Endothelial cell of umbilical vein (primary cell): ENCODE measurements at places on chromosomes 5 and 9. TPM values are rescaled to one million over a fixed set of nuclear protein-coding genes. Genes with fewer than 3 reads are reported as not detected.

The SLC34A3 gene
- not detected in 2 replicates for total RNA-seq

The ZNF883 gene
- not detected in 2 replicates for total RNA-seq

- no peak for DNase-seq
Measured at GRCh38 chr9:32986971-32987370, 14.5 kb downstream of the APTX start.

DNA sequence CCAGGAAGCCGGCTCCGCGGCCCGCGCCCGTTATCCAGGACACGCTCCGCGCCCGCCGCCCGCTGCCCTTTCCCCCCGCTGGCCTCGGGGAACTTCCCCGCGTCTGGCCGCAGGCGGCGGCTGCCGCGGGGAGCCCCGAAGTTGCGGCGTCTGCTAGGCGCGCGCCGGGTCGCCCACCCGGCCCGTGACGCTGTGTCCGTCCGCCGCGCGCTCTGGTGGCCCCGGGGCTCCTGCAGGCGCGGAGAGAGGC lies 621 bp upstream of the GCNT4 start:
- DNase-seq, result no peak

GRCh38 chr5:124935065-124935464 lies 188.6 kb upstream of the ZNF608 start:
- no peak for DNase-seq

DNA sequence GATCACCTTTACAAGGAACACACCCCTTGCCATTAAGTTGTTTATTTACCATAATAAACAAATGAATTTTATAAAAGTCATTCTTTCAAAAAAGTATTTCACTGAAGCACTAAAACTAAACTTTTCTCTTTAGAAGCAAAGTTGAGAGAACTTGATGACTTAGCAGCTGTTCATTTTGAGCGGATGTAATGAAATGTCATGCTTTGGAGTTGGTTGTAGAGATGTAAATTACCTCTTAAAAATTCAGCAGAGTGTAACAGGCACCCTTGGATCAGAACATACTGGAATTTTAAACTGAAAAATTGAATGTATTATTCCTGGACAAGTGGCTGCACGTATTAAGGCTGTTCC lies 617.2 kb downstream of the PDE4D start:
- DNase-seq, result no peak

DNA sequence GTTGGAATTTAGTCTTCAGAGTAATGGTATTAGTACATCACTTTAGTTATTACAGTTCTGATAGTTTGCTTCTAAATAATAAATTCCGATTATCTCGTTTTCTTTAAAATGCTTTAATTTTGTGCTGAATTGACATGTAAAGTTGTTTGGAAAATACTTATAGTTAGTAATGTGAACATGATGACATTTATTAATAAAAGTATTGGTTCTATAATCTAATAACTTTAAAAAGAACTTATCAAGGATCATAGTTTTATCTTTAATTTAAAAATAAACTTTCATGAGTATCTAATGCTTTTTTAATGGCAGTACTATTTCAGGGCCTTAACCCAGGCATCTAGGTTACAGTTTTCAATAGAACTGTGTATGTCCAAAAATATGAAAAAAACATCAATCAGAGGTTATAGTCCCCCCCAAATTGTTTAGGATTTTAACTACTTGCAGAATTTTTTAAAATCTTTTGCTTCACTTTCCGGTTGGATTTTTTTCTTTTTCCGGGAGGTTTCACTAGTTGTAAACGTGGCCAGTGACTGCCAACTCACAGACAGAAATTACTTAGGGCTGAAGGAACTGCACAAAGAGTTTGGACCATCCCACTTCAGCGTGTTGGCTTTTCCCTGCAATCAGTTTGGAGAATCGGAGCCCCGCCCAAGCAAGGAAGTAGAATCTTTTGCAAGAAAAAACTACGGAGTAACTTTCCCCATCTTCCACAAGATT lies 680 bp downstream of the GPX8 start:
- peak; percentile 94 for DNase-seq

DNA sequence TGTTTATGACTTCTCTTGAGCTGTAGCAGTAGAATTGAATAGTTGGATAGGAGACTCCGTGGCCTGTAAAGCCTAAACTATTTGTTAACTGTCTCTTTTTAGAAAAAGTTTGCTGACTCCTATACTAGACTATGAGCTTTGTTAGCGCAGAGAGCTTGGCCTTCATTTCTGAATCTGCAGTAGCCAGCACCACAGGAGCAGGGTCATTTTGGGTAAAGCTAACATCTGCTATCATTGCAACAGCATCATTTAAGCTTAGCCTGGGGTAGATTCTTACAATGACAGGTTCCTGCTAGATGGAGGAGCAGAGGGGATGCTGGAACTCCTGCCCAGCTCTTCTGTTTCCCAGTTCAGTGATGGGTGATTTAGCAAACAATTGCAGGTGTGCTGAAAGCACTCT lies 133.7 kb upstream of the ASTN2 start:
- DNase-seq, result no peak

- no peak for DNase-seq
Measured at GRCh38 chr5:95471487-95471886, 80.3 kb downstream of the FAM81B start.

The TLR4 gene
- total RNA-seq, result 38.6 and 41.7 TPM in 2 replicates

DNA sequence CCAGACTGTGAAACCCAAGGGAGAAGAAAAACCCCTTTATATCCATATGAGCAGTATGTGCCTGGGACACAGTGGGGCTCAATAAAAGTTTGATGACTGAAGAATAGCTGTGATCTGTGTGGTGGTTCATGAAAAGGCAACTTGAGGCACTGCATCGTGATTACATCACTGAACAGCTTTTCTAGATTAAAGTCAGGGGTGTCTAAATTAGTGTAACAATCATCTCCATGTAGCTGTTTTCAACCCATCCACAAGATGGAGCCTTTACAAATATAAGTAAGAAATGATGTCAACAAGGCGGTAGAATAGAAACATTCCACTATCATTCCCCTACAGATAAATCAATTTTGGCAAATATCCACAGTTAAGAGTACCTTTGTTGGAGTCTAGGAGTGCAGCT lies 55.5 kb downstream of the PRRC1 start:
- DNase-seq, result no peak

- DNase-seq, result no peak
Measured at GRCh38 chr5:178056935-178057334, 56.4 kb upstream of the N4BP3 start.

The GDA gene
- total RNA-seq, result not detected in 2 replicates

GRCh38 chr5:151347369-151347768 lies at the start of gene SLC36A2:
Gene SLC36A2 (minus strand): TSS chr5:151347559. CDS start chr5:151347460, 99 bp downstream.
- DNase-seq, result no peak

- no peak for DNase-seq
Measured at GRCh38 chr9:111481885-111482636, 2.1 kb downstream of the ECPAS start.

- no peak for DNase-seq
Measured at GRCh38 chr9:134969156-134970045, 51.7 kb upstream of the FCN1 start.

The KIAA1958 gene
- total RNA-seq, result 5.0 and 5.2 TPM in 2 replicates

- DNase-seq, result no peak
Measured at GRCh38 chr9:129383019-129383560, 205.0 kb upstream of the IER5L start.

The GFRA3 gene
- total RNA-seq, result not detected in 2 replicates

DNA sequence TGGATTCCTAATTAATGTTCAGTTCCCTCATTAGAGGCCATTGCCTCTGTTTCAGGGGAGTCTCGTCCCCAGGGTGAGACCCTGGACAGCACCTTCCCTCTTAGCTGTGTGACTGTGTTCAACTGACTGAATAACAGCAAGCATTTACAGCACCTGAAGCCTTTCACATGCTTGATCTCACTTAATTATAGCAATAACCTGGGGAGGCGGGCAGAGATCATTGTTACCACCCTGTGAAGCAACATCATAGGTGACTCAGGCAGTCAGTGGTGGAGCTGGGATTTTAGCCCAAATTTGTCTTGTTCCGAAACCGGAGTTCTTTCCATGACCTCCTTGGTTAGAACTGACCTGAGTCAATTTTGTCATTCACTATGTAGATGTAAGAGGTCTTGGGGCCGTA lies 105.2 kb upstream of the RAD23B start:
- no peak for DNase-seq

DNA sequence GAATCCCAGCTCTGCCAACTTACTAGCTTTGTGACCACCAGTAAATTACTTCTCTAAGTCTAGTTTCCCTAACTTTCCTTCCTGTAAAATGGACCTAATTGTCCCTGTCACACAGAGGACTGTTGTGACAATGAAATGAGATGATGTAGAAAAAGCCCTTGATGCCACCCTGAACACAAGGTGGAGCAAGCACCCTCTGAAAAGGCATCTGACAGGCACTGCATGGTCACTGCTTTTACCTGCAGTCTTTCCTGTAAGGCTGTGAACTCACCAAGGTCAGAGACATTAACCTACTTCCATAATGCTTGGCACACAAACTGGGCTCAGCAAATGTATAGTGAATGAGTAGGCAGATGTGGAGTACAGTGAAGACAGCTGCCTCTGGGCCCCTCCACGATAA lies 6.1 kb downstream of the SLC31A2 start:
- no peak for DNase-seq

DNA sequence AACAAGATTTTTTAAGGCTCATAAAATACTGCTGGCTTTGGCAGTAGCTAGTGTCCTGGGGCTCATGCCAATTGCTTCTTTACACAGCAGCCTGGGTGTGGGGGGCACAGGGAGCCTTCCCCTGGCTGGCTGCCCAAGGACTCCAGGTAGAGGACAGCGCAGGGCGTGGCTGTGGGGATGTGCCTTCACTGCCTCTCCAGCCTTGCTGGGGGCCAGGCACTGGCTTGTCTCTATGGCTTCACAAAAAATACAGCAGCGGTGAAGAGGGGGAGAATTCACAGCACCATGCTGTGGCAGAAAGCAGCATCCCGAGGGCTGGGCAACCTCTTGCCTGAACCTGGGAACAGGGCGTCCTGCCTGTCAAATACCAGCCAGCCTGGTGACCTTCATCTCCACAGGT lies 57.4 kb downstream of the DAP start:
- no peak for DNase-seq

DNA sequence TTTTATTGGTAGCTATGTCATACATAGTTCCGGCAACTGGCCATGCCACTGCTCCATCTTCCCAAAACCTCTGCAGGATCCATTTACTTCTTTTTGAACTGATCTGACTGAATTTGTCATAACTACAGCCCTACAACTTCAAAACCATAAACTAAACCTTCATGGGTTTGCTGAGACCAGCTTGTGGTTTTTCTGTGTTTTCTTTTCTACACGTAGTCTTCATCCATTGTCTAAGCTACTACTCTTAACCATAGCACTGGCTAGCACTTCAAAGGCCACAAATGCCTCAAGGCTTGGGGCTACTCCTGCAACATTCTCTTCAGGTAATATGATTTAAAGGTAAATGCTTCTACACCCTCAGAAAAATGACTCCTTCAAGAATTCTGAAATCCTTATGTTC lies 9.0 kb upstream of the KIF2A start:
- DNase-seq, result no peak

The NRARP gene
- total RNA-seq, result 50.0 and 61.0 TPM in 2 replicates

- no peak for DNase-seq
Measured at GRCh38 chr5:153860195-153860886, 178.4 kb downstream of the FAM114A2 start.

GRCh38 chr5:181087309-181087708 lies 43.7 kb downstream of the OR2V1 start:
- DNase-seq, result no peak

The PPP1R2B gene
- not detected in 2 replicates for total RNA-seq

DNA sequence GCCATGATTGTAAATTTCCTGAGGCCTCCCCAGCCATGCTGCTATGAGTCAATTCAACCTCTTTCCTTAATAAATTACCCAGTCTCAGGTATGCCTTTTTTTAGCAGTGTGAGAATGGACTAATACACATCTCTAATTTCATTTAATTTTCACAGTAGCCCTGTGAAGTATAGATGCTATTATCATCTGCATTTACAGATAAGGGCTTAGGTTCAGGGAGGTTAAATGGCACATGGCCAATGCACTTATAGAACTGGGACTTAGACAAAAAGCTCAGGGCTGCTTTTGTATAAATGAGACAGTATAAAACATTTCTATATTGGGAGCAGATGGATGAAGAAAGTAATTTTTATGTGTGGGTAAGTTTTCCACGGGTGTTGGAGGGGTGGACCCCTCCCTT lies 62.9 kb upstream of the PANK3 start:
- peak; percentile 27 for DNase-seq

The MLANA gene
- total RNA-seq, result not detected in 2 replicates

The TMEFF1 gene
- 9.8 and 14.6 TPM in 2 replicates for total RNA-seq

The C5orf58 gene
- total RNA-seq, result not detected in 2 replicates

The COX7C gene
- total RNA-seq, result 383 and 406 TPM in 2 replicates

The ARL14EPL gene
- total RNA-seq, result 0.58 TPM in 1 of 2 replicates, not detected in the other

DNA sequence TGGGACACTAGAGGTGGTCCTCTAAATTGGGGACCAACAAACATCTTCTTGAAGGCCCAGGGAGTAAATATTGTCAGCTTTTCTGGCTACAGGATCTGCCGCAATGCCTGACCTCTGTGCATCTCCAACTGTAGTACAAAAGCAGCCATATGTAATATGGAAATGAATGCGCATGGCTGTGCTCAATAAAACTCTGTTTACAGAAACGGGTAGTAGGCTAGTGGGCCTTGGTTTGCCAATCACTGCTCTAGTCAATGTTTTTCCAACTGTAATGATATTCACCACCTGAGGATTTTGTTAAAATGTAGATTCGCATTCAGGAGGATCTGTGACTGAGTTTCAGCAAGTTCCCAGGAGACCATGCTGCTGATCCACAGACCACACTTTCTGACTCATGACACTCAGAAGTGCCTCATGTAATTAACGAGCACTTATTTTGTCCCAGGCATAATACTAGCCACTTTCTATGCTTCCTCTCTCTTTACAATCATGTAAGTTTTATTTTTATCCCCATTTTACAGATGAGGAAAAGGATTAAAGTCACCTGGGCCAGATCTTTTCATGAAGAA lies 96.9 kb downstream of the MED27 start:
- DNase-seq, result no peak

DNA sequence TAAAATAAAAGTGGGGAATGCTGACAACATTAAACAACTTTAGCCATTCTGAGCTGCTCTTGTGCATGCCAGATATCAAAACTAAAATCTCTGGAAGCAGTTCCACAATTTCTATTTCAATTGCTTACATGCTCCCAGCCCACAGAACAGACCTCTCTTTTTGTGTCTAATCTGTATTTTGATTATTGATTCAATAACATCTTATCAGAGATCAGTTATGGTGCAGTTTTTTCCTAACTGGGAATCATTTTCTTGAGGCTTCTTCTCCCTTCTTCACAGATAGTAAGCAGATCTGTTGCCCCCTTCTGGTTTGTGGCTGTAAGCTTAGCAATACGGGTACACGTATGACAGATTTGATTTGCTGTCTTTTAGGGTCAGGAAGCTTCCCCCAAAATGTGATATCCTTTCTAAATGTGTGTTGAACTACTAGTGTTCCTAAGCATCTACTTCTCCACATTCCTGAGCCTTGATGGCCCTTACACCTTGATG lies 39.4 kb downstream of the MRPS27 start:
- DNase-seq, result peak; percentile 60

The CCL28 gene
- total RNA-seq, result 0.95 and 1.8 TPM in 2 replicates

GRCh38 chr5:21063146-21063545 lies 1075.1 kb upstream of the CDH18 start:
- DNase-seq, result no peak

- DNase-seq, result no peak
Measured at GRCh38 chr9:91522481-91522880, 98.8 kb upstream of the NFIL3 start.
